ENCODE measurements at places on chromosomes 3 and 15.
A peak's percentile ranks its signal among the peaks of the same experiment; 100 is the strongest.

- DNase-seq: no peak
These were observed 5.7 kb downstream of the RAD54L2 start for GRCh38 chr3:51544011-51544775.

DNA sequence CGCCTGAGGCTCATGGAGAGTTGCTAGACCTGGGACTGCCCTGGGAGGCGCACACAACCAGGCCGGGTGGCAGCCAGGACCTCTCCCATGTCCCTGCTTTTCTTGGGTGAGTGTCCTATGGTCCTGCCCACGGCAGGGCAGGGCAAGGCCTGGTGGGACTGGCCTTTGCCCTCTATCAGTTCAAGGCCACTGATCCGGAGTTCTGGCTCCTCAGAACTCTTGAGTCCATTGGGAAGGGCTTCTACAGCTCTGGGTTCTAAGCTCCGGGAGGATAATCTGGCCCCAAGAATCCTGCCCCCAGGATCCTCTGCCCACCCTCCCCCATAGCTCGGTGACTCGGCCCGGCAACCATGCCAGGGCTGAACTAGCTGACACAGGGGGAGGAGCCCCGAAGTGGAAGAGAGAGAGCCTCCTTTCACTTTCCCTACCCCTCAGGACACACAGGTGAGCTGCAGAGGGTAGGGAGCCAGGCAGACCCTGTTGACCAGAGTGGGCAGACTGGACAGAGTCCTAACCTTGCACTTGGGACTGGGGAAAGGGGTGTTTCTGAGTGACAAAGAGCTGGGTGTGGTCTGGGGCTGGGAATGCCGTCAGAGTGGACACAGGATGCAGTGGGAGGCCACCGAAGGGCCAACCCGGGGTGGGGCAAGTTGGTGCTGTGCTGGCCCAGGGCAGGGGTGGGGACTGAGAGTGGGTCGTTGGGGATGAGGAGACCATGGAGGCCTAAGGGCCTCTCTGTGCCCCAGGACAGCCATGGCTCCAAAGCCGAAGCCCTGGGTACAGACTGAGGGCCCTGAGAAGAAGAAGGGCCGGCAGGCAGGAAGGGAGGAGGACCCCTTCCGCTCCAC, 664 bp downstream of the PARP3 start:
- peak; percentile 70 for DNase-seq

DNA sequence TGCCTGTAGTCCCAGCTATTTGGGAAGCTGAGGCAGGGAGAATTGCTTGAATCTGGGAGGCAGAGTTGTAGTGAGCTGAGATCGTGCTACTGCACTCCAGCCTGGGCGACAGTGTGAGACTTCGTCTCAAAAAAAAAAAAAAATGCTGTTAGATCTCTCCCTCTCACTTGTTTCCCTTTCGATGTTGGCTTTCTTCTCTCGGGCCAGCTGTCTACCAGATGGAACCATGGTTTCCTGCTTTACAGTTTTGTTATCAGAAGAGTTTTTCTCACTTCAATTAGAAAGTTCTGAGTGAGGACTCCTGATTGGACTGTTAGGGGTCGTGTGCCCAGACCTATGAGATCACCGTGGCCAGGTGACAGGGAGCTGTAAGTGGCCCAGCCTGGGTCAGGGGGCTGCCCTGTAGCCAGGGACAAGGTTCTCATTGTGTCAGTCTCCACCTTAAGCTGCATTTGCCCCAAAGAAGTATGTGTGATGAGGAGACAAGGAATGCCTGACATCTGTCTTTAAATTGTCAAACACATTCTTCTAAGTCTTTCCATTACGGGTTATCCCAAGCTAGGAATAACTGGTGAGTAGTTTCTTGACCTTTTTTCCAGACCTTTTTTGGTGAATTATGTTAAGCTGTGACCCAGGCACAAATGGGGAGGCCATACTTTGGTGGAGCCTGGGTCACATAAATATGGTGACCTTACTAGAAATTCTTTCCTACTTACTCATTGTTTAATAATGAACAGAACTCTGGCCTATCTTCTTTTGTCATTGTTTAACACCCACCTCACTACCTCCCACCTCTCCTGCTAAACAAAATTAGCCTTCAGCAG, 25.2 kb downstream of the SNAPC5 start:
- no peak for DNase-seq

- DNase-seq: no peak
These were observed 26.3 kb downstream of the ITGA11 start for GRCh38 chr15:68405378-68406250.

DNA sequence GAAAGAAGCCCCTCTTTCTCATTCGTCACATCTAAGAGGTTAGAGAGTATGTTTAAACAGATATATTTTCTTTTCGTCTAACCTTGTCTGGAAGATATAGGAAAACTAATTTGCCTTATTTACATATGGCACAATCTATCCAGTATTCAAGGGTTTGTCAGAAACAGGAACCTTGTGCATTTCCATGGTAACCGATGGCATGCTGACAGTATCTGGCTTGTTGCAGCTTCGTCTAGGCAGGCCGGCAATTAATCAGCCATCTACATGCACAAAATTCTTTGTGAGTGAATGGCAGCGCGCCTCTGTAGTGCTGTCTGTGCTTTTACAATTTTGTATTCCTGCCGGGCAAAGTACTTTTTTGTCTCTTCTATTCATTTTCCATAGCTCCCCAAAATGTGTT, 294.0 kb upstream of the SOX2 start:
- no peak for DNase-seq

GRCh38 chr15:101538996-101539395, 49.5 kb upstream of the PCSK6 start:
- no peak for DNase-seq

DNA sequence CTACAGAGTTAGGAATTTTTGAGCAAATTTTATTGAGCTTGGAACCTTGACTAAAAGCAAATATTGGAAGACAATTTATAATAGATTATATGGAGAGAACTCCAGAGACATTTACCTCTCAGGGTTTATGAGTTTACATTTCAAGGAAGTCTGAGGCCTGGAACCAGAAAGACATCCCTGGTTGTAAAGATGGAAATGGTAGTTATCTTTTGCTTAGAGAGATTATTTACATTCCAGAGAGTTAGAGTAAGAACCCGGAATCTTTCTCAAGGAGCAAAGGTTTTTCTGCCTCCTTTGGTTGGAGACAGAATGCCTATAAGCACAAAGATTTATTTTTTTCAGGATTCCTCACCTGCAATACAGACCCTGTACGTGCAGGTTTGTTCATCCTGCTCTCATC, 458.1 kb downstream of the TBL1XR1 start:
- no peak for DNase-seq

GRCh38 chr15:38847666-38848065, 283.1 kb upstream of the RASGRP1 start:
- DNase-seq: no peak

DNA sequence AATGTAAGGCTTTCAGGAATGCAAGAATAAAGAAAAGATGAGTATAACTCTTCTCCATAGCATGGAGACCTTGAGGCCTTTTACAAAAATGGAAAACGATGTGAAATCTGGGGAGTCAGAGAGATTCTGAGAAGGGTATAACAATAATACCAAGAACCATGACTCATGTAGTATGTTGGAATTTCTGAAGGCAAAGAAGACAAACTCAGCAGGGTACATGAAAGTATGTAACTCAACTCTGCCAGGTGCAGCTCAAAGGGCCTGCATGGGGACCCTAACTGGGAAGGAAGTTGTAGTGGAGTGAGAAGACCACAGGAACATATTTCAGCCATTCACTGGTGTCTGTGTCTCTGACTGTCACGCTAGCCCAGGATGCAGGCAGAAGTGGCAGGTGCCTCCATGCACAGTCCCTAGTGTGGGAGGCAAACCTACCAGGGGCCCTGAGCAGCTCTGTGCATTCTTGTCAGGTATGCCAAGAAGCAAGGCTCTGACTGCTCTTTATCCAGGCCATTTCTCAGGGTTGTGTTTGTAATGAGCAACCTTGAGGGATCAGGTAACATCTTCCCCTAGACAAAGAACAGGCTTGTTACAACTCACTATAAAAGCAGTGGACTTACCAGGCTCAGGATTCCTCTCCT, 57.2 kb downstream of the GPR156 start:
- no peak for DNase-seq

- no peak for DNase-seq
These were observed 37.4 kb upstream of the ITGA11 start for GRCh38 chr15:68469162-68470048.

DNA sequence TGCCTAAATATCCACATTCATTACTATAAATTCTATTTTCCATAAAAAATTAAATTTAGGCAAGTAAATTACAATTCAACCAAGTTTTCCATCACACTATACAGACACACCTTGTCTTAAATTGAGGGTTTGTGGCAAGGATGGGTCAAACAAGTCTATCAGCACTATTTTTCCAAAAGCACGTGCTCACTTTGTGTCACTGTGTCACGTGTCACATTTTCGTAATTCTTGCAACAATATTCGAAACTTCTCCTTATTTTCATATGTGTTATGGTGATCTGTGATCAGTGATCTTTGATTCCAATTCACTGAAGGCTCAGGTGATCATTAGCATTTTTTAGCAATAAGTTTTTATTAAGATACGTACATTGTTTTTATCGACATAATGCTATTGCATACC, 323.3 kb upstream of the CNTN4 start:
- DNase-seq: no peak

GRCh38 chr15:41564286-41564959, 5.4 kb downstream of the TYRO3 start:
- DNase-seq: no peak

DNA sequence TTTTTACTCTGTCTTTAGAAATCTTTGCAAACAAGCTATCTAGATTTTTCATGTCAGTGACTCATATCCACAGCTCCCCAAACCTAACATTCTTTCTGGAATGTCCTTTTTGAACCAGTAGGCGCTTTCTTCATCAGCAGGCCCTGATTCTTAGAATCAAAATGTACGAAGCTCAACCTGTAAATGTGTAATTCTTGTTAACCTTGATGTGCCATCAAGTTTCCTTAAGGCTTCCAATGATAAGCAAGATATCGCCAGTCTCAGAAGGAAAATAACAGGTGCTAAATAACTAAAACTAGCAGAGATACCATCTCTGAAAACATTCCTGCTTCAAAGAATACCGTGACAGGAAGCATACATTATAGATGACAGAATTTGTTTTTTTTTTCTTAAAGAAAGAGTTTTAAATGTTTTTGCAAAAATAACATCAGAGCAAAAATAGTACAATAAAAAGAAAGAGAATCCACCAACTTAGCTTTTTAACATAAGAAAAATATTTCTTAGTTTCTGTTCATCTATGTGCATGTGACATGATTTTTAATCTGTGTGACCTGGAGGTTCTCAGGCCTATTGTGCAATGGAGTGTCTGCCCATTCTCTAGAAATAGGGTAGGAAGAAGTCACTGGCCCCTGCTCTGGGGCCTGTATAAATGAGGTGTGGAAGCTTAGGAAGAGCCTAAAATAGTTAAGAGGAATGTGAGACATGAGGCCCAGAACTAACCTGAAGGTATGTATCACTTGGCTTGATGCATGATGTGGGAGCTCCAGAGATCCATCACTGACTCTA, 14.7 kb upstream of the SECISBP2L start:
- DNase-seq: no peak

Data from stimulated activated CD4-positive, alpha-beta T cell treated with anti-CD3 and anti-CD28 coated beads, Interleukin-2, amount 100 ng/mL, for 24 hours (primary cell).